8988T (cell line): ENCODE measurements at places on chromosomes 13 and 19.

DNA sequence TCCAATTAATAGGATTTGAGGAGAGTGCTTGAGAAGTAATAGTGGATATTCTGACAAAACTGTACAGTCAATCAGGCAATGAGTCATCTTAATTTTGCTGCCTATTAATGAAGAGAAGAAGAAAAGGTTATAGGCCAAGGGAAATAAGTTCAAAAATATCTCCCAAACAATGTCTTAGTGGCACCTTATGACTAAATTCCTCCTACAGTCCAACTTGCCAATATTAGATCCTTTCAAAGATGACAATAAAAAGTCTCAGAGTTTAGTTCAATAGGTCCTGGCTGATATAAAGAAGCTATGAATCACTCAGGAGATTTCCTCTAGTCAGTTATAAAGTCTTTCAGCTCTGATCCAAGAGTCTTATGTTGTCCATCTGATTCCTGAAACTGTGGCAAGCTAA lies 27.9 kb downstream of the UGGT2 start:
- no peak for DNase-seq

GRCh38 chr13:33186861-33187291 lies 98.7 kb downstream of the STARD13 start:
- DNase-seq: peak; percentile 14

DNA sequence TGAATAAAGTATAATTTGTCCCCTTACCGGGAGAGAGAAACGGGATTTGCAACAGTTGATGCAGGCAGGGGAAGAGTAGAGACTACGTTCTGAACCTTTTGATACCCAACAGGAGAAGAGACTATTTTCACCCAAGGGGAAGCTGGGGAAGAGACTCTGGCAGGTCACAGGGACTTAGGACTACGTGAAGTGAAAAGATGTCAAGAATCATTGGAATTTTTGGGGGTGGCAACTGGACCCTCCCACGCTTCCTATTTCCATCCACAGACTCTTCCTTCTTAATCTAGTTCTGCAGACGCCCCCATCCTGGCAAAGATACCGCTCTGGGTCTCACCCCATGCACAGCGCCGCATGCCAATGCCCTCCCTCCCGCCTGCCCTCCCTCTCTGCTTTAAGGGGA lies 13.8 kb downstream of the CABP5 start:
- no peak for DNase-seq

DNA sequence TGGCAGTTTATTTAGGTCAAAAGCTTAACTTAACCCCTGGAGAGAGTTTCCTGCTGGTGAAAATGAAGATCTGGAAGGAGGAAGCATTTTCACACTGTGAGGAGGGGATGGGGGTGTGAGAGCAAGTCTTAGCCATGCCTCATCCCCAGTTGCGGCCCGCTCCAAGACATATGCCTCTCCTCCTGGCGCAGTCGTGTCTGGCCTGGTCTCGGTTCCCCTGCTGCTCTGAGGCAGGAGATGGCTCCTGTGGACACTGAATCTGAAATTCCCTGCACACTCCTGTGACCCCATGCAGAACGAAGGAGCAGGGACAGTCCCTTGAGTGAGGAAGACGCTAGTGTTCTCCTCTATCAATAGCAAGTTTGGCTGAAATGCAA lies 360 bp upstream of the ZNF69 start:
- no peak for DNase-seq

DNA sequence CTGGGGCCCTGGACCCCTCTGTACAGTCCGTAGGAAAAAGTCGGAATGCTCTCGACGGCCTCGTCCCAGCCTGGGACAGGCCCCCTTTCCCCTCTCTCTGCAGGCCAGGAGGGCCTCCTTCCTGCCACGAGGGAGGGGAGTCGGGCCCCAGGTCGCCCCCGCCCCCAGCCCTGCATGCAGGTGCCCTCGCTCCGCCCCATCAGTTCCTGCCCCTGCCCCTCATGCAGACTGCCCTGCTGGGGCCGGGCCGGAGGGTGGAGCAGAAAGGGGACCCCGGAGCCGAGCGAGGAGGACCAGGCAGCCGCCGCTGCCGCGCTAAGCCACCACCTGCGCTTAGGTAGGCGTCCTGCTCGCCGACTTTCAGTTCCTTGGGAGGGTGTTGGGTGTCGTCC lies 7.3 kb downstream of the LYL1 start:
- no peak for DNase-seq

DNA sequence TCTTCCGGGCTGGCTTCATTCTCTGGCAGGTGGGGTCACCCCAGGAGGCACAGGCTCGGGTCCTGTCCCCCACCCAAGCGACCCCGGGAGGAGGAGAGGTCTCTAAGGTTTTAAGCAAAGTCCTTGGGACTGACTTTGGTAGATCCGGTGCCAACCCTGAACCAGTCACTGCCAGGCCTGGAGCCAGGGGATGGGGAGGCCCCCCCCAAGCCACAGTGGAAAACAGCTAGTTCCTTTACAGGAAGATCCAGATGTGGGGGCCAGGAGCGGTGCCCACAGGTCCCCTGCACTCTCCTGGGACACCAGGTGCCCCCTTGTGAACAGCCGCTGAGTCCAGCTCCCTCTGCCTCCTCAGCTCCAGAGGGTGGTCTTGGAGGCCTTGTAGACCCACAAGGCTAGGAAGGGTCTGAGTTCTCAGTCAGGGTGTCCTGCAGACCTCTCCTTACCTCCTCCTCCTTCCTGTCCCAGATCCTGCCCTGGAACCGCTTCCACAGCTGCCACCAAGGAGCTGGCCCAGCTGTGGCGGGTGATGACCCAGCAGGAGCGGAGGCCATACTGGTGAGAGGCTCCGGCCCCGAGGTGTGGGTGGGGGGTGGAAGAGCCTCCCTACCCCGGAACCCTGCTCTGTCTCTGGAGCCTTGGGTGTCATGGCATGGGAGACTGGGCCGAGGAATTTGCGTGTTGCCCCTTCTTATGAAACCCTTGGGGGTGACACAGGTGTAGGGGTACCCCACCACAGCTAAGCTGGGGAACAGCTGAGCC lies 6.0 kb downstream of the SIX5 start:
- DNase-seq: no peak

DNA sequence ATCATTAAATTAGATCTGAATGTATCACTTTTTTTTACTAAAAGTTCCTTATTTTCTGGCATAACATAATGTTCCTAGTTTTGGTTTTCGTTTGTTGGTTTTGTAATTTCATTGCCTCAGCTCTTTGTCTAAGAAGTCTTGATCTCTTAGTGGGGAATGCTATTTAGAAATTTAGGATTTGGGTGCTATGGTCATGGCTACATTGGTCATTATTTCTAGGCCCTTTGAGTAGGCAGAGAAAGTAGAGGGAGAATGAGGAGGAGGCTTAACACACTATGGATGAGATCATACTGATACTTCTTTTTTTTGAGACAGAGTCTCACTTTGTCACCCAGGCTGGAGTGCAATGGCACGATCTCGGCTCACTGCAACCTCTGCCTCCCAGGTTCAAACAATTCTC lies 41.8 kb downstream of the PIBF1 start:
- DNase-seq: no peak

- DNase-seq: no peak
These were observed 1.4 kb downstream of the ZNF575 start for GRCh38 chr19:43534305-43534815.

DNA sequence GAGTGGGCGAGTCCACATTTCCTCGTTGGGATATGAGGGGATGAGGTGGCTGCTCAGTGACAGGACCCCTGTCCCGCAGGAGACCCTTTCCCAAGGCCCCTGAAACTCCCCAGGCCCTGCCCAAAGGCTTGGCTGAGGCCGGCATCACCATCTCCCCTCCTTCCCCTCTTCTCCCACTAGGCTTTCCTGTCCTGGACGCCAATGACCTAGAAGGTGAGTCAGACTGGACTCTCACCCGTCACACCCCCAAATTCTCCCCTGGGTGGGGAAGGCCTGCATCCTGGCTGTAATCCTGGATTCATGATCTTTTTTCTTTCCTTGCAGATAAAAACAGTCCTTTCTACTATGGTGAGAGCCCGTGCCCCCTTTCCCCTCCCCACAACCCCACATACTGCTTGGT lies 5.3 kb downstream of the FXYD3 start:
- DNase-seq: no peak

DNA sequence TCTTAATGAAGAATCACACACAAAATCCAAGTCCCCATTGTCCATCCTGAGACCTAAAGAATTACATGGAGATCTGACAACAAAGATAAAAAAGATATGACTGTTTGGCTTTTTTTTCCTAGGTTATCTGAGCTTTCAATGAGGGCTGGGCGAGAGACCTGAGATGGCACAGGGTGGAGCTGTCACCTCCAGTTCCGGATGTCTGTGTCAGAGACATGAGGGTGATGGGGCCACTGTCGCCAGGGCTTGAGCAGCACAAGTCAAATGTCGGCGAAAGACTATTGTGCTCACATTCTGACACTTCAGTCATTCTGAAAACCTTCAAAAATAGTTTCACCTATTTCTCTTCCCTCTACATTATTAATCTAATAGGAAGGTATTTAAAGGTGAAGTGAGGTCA lies 65.7 kb downstream of the SLC7A1 start:
- no peak for DNase-seq

DNA sequence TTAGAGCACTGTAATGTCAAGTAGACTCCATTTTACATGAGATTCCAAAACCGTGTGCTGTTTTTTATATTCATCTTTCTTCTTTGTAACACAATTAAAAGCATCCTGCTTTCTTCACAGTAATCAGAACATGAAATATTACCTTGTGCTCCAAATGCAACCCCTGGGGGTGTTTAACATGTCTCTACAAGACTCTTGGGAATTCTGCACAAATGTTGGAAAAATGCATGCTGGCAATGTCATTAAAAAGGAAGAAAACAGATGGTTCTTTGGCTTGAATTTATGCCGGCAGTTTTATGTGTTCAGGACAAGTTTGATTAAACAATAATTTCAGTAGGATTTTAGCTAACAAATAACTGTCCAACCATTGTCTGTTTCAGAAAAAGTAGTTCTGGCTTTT lies 159.1 kb downstream of the LIG4 start:
- DNase-seq: no peak

DNA sequence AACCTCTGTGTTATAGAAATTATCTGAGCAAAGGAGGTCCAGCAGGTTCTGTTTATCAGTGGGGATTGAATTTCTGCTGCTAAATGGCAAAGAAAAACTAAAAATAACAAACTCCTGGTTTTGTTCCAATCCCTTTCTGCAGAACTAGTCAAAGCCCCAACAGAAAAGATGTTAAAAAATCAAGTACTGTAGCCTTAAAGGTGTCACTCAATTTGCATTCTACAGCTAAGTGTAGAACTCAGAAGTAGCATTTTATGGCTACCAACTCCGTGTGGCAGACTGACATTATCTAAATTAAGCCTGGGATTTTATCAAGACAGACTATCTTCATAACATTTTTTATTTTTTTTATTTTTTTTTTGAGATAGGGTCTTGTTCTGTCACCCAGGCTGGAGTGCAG lies 91.5 kb upstream of the SLC15A1 start:
- DNase-seq: no peak

DNA sequence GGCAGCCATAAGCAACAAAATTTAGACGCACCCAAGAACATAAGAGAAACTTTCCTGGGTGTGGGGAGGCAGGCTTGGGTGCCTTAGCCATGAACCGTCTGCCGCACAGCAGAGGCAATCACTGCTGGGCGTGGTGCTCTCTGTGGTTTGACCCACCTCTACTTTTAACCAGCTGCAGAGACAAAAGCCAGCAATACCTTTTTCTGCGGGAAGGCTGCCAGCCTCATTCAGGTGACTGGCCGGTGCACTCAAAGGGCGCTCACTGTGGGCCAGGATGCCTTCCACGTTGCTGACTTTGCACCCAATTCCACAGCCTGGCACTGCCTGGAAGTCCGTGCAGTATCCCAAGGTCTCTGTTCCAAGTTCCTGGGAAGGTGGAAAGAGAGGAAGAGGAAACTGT lies 69.1 kb downstream of the ATP7B start:
- DNase-seq: no peak

DNA sequence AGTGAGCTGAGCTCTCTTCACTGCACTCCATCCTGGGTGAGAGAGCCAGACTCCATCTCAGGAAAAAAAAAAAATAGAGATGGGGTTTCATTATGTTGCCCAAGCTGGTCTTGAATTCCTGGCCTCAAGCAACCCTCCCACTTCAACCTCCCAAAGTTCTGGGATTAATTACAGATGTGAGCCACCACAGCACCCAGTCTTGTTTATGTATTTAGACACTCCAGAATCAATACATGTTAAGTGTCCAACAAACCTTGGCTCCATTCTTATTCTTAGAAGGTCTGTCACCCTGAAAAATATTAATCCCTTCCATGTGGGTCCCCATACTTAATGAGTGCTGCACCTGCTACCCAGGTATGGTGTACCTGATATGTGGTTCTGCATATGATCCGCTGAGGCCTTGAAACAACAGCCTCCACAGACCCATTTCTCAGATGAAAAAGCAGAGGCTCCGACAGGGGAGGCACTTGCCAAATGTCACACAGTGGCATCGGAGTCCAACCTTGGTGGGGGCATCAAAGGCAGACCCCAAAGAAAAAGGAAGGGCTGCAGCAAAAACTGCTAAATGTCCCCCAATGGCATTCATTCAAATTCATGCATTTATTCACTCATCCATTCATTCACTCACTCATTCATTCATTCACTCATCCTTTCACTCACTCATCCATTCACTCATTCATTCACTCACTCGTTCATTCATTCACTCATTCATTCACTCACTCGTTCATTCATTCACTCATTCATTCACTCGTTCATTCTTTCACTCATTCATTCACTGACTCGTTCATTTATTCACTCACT lies 16.7 kb downstream of the TICAM1 start:
- DNase-seq: no peak

DNA sequence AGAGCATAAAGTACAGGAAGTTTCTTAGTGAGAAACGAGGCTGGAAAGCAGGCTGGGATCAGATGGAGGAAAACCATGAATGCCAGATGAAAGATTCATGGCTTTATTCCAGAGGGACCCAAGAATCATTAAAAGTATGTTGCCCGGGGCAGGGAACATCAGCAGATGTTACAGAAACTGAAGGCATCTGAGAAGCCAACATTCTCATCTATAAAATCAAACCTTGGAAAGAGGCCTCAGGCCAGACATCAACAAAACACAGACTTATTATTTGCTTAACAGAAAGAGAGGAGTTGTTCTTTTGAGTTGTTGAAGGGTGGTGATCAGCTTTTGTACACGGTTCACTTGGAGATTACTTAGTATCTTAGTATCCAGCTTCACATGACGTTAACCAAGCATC lies 543.6 kb downstream of the RFC3 start:
- DNase-seq: no peak

GRCh38 chr19:8877854-8878705 lies 45.9 kb downstream of the MBD3L1 start:
- no peak for DNase-seq

- DNase-seq: no peak
These were observed 695 bp downstream of the ICAM1 start for GRCh38 chr19:10271543-10272086.

- no peak for DNase-seq
These were observed 2.0 kb downstream of the RAB8A start for GRCh38 chr19:16113727-16114126.

- peak; percentile 55 for DNase-seq
These were observed 195.5 kb downstream of the KATNAL1 start for GRCh38 chr13:30111810-30112209.

GRCh38 chr13:62997696-62998095 lies 1582.0 kb upstream of the PCDH20 start:
- no peak for DNase-seq
